ENCODE measurements at places on chromosomes 5 and 9.

DNA sequence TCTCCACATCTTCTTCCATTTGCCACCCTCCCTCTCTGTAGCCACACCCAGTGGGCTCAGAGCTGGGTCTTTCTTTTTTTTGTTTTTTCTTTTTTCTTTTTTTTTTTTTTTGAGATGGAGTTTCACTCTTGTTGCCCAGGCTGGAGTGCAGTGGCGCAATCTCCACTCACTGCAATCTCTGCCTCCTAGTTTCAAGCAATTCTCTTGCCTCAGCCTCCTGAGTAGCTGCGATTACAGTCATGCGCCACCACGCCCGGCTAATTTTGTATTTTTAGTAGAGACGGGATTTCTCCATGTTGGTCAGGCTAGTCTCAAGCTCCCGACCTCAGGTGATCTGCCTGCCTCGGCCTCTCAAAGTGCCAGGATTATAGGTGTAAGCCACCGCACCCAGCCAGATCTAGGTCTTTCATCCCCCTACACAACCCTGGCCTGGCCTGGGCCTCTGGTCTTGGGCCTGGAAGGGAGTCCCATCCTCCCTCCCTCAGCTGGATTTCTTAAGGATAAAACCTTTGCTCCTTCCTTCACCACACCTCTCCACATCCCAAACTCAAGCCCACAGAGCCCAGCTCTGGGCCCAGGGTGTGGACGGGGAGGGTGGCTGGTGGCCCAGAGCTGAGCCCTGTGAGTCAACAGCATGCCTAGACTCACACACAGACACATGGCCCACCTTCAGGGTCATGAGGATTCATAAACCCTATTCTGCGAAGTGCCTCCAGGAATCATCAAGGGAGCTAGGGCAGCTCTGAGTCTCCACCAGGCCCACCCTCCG, 18.8 kb upstream of the KCNIP1 start:
- no peak for DNase-seq

GRCh38 chr9:125509476-125509875, 197.5 kb downstream of the MAPKAP1 start:
- no peak for DNase-seq

DNA sequence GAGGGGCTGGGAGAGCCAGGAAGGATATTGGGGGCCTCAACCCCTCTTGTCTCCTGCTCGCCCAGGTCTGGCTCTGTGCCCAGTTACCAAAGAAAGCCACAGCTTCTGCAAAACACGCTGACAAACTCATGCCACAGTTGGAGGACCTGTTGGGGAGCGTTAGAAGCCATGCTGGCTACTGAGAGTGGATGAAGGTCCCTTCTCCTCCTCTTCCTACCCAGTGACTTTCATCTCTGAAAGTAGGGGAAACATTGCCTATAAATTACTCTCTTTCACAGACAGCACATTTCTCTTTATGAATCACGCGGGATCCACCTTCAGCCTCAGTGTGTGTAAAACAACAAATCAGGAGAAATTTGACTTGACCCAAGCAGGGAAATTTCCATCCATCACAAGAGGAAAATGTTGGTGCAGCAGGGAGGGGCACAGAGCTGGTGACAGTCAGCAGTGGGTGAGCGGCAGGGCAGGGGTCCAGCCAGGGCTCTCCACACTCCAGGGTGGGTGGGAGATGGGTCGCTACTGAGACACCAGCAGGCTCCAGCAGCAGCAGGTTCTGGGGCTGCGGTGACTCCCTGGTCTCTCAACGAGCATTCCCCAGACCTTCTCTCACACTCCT, 181.9 kb downstream of the FGF18 start:
- no peak for DNase-seq

- DNase-seq = no peak
Measured at GRCh38 chr9:135663451-135663770, 302 bp downstream of the LCN9 start.

GRCh38 chr9:4670591-4670990, 4.3 kb upstream of the SPATA6L start:
- DNase-seq = no peak

DNA sequence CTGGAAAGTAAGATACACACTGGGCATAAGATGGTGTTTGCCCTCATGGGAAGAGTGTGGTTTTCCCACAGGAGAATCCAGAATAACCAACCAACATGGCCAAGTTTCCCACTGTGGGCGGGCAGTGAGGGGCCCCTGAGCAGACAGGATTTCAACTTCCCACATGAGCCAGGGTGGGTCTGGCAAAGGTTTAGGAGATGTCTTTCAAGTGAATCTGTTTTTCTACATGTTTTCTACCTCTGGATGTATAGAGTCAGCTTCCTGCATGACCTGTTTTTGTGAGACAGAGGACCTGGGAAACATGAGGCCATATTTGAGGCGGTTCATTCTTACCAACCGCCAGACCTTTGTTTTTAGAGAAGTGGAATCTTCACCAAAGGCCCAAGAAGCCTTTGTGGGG, 100.5 kb downstream of the TLE4 start:
- no peak for DNase-seq

DNA sequence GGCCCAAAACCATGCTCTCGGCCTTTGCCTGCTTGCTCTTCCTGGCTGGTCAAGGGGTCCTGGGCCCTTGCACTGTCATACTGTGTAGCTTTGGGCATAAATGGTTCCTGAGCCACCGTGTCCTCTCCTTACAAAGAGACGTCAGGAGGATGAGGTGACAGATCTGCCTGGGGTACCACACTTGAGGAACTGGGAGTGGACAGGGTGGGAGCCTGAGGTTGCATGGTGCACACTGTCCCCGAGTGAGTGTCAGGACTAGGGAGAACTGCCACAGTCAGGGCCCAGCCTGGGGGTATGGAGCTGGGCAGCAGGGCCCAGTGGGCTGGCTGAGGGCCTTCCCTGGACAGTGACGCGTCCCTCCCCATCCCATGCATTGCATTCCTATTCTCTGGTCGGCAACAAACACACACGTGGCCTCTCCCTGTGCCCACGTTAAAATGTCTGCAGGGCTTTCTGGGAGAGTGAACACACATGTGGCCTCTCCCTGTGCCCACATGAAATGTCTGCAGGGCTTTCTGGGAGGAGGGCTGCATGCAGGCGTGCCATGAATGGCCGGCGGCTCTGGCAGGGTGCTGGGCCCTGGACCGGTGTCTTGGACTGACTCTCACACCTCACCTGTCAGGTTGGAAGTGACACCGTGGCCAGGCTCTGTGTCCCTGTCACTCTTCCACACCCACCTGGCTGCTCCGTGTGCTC, 122.1 kb upstream of the COL5A1 start:
- DNase-seq = no peak

DNA sequence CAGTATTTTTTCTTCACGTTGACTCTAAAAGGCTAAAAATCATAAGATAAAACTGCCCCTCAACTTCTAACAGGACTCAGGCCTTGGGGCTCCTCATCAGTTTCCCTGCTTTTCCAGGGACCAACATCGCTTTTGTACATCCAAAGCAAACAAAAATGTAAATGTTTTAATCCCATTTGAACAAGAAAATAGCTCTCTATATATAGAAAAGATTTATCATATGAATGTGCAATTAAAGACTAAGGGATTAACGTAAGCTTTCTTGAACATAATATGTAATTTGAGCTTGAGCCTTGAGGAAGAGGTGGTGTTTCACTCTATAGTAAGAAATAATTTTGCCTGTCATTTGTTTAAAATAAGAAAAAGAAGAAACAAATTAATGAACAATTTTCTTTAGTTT, 547.2 kb upstream of the ACO1 start:
- DNase-seq = no peak

- no peak for DNase-seq
Measured at GRCh38 chr9:703392-703791, 138.1 kb upstream of the DMRT1 start.

DNA sequence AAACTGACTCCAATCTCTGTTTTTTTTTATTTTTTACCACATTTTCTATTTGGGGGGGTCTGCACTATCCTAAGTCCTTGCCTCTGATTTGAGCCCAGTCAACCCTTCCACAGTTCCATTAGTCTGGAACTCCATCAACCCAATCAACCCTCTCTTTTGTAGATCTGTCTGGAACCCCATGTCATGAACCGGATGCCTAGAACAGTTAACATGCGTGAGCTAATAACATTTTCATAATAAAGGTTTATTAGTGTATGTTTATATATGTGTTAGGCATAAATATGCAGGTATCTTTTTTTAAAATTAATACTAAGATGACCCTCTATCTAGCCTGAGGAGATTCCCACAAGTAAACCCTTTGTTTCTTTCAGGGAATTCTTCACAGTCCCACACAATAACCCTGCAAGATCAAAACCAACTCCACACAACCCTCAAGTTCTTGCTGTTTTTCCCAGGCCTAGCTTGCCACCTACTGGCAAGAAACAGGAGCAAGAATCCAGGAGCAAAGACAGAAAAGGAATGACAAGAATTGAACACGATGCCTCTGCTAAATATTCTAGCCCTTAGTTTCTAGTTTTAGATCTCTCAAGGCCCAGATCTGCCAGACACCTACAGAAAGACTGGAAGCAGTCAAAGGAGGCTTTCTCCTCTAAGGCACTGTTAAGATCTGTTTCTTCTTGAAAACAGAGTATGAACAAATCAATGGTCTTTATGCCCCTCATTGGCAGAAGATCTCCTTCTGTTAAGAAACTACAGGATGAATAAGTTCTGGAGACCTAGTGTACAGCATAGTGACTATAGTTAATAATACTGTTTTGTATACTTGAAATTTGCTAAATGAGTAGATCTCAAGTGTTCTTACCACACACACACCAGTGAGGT, 100.4 kb downstream of the TRIM36 start:
- no peak for DNase-seq

DNA sequence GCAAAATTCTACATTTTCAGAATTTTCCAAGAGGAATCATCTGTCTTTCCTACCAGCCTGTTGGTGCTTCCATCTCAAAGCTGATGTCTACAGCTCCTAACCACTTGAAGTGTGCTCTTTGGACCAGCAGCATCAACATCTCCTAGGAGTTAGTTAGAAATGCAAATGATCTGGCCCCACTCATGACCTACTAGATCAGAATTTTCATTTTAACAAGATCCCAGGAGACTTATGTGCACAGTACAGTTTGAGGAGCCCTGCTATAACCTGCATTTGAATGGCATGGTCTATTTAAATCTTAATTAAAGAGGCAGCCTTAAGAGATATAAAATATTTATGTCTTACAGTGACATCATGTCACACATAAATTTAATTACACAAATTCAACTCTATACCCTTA, 33.8 kb downstream of the ITK start:
- DNase-seq = no peak

GRCh38 chr9:526904-527591, 312.4 kb downstream of the DOCK8 start:
- no peak for DNase-seq

DNA sequence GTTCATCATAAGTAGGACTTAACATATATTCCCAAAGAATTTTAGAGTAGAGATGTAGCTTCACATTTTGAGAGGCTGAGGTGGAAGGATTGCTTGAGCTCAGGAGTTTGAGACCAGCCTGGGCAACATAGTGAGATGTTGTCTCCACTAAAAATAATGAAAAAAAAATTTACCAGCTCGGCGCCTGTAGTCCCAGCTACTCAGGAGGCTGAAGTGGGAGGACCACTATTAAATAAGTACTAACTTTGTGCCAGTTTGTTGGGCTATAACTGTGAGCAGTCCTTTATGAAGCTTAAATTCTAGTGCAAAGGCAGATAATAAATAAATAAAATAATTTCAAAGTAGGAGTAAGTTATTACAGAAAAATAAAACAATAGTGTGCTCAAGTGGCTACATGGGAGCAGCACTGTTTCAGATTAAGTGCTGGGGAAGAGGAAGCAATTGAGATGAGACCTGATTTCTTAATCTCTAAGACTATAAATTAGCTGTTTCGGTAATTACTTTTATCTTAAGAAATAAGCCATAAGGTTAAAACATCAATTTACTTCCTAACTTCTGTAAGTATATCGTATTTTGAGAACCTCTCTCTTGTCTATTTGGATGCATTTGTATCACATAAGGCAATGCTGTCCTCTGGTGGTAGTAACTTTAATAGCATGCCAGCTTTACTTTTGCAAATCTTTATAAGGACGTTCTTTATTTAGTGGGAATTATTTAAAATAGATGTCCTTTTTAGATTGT, 98.9 kb downstream of the CSNK1G3 start:
- DNase-seq = no peak

DNA sequence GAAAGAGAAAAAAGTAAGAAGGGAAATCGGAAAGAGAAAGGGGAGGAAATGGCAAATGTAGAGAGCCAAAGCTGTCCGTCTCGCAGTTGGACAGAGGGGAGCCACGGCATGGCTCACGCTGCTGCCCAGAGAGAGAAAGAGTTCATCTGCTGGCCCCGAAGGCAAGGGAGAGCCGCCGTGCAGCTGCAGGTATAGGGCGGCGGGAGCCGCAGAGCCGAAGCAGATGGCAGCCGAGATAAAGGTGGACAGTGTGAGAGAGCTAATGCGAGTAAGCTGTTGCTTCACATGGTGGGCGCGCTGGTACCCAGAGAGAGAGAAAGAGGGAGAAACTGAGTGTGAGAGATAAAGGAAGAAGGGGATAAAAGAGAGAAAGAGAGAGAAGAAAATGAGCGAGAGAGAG, 188.4 kb upstream of the PPP1R26 start:
- DNase-seq = no peak

DNA sequence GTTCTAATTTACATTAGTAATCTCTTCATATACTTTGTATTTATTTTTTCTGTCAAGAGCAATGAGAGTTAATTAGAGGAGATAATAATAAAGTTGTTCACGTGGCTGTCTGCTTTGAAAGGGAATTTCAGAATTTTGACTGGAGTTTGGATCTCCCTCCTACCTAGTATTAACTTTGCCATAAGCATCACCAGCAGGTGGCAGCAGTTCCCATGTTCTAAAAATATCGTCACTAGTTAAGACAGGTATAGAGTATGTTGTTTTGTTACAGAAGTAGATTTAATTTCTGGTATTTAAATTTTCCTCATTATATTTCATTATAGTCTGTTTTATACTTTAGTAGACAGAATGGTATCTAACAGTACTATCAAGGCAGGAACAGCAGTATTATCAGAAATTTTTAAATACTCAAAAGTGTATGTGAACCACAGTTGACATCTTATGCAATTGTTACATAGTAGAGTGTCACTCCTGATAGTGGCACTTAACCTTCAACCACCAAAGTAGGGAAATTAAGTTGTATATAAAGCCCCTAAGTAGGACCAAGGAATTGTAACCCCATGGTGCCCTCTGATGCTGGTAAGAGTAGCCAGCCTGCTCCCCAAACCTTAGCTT, 20.4 kb downstream of the GNPDA1 start:
- peak; percentile 38 for DNase-seq

Measured in T-helper 22 cell (primary cell).